Effector memory CD8-positive, alpha-beta T cell (primary cell): ENCODE measurements at places on chromosomes 3 and 15.

GRCh38 chr3:183533412-183534132 is 21.9 kb downstream of the KLHL6 start:
- no peak for DNase-seq
- H3K4me1 ChIP-seq = peaks cover 11% of the 10 kb centered on the region
- peak overlapping the region; percentile 80 for H3K27ac ChIP-seq

DNA sequence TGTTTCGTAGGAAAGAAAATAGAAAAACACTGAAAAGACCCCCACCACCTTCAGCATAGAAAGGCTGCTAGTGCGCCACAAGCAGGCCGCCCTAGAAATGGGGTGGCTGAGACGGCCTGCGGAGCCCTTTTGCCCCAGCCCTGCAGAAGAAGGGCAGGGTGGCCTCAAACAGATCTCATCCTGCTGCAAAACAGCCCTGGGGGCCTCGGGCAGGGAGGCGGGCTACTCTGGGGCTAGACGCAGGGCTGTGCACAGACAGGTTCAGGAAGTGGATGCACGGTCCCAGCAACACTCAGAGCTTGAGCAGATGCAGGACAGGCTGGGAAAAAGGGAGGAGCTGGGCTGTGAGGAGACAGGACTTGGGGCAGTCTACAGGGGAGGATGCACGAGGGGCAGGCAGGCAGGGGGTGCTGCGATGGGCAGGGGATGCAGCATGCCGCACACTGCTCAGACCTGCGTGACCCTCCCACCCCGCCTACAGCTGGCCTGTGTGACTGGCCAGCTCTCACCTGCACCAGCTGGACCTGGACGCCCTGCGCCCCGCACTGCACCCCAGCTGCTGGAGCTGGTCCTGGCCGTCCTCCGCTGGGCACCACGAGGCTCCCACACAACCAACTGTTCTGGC is 34.3 kb downstream of the ZXDC start:
- no peak for DNase-seq
- H3K27me3 ChIP-seq = no peaks in the 10 kb centered on the region
- H3K36me3 ChIP-seq = peaks cover 34% of the 10 kb centered on the region

DNA sequence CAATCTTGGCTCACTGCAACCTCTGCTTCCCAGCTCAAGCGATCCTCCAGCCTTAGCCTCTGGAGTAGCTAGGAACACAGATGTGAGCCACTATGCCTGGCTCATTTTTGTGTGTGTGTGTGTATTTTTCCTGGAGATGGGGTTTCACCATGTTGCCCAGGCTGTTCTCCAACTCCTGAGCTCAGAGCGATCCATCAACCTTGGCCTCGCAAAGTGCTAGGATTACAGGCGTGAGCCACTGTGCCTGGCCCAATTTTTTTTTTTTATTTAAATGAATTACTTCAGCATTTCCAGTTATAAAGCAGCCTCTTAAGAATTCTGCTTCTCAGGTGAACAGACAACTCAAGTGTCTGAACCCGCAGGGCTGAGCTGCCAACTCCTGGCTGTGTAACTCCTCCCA is 20.1 kb upstream of the ST3GAL6 start:
- DNase-seq = no peak
- H3K27me3 ChIP-seq = peaks cover 26% of the 10 kb centered on the region
- H3K27ac ChIP-seq = no peak overlapping the region
- no peaks in the 10 kb centered on the region for H3K4me1 ChIP-seq
- H3K4me3 ChIP-seq = no peak overlapping the region

GRCh38 chr15:25172691-25173090 is 217.9 kb downstream of the SNRPN start:
- H3K36me3 ChIP-seq = no peaks in the 10 kb centered on the region
- no peak overlapping the region for H3K27ac ChIP-seq
- H3K4me3 ChIP-seq = no peak overlapping the region
